Glomerular endothelial cell (primary cell): ENCODE measurements at places on chromosomes 3 and 15.

DNA sequence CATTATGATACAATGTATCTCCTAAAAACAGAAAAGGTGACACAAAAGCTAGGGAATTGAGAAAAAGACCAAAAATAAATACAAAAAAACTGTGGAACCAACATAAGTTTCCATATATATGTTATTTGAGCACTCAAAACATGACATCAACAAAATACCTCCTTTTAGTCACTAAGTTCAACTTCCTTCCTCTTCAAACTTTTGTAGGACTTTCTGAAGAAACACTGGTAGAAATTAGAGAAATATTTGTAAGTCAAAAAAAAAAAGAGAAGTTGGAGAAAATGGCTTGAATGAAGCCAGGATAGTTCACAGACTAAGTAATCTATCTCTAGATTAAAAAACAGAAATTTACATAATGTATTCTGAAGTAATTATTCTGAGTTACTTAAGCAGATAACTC is 208.4 kb upstream of the ALCAM start:
- DNase-seq = no peak

GRCh38 chr3:179093807-179094206 is 22.2 kb upstream of the ZMAT3 start:
- no peak for DNase-seq

GRCh38 chr3:57733790-57734189 is 22.3 kb upstream of the SLMAP start:
- no peak for DNase-seq

GRCh38 chr15:101429191-101429590 is 60.3 kb downstream of the PCSK6 start:
- no peak for DNase-seq

DNA sequence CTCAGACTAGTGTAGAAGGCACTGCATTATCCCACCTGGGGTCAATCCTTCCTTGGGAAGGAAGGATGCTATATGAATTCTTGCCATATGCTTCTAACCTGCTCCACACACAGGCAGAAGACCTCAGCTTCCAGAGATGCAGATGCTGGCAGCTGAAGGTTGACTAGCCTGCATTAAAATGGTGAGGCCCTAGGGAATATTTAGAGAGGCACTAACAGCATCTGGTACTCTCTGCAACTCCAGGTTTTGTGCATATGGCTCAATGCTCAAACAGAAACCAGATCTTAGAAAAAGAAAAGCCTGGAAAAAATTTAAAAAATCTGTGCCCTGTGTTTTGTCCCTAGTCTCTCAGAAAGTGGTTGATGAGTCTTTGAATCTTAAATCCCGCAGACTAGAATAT is 56.0 kb upstream of the MYRIP start:
- no peak for DNase-seq

- no peak for DNase-seq
Observed at GRCh38 chr3:156635973-156636372, 38.4 kb upstream of the TIPARP start.

- no peak for DNase-seq
Observed at GRCh38 chr15:45644437-45644836, 9.6 kb downstream of the SQOR start.

- no peak for DNase-seq
Observed at GRCh38 chr3:191476066-191476772, 15.3 kb downstream of the PYDC2 start.

DNA sequence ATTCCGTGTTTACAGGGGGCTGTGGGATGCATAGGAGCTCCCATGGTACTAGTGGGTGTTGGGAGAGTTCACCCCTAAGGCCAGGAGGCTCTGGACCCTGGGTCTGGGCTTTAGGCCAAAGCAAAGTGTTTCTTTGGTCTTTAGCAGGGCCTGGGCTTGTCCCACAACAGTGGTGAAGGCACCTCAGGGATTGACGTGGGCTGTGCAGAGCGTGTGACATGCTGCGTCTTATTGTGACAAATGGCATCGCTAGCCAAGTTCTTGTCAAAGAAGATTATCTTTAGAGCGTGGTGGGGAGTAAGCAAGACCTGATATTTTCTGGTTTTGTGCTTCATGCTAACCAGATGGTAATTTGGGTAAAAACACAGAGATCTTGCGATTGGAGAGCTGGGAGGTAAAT is 170.1 kb downstream of the APBA2 start:
- DNase-seq = no peak

DNA sequence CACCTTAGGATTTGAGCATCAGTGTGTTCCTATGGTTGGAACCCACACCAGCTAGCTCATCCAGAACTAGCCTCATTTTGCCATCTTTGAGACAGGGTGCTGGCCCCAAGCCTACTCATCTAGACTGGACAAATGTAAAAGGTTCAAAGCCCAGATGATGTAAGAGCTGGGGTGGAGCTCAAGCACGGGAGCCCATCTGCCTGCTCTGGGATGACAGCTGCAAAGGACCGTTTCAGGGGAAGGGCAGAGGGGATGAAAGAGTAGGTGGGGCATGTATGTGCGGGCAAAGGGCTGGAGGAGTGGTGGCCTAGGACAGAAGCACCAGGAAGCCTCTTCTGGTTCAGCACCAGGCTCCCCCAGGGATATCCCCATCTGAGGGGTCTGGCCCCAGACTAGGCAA is 15.8 kb downstream of the CLK3 start:
- no peak for DNase-seq

DNA sequence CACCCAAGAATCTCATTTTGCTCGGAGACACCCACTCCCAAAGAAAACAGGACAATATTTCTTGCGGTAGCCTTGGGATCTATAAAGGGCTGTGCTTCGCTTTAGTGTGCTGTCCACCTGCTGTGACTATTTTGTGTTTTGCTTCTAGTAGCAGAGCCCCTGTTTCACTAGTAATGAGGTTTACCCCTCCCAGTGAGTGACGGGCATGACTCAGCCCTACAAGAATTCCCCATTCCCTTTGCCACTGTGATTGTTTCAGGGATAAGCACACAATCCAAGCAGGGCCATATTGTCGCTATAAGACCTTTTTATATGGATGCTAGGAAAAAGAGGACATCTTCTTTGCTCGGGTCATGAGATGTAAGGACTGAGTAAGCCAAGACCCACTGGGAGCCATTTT is 62.5 kb upstream of the FOXB1 start:
- DNase-seq = no peak

DNA sequence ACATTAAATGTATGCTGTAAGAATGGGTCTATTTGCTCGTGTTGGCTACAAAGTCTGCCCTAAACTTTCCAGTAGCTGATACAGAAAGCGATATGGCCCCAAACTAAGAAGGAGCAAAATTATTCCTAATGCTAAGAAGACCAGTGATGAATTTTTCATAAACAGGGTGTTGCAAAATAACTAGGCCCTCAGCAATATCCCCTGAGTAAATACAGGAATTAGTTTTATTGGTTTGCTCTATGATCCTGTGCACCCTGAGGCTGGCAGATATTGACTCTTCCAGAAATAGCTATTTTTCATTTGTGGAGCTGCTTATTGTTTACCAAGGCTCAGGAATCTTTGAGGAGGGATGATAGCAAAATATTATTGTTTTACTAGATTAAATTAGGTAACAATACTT is 60.9 kb upstream of the CCNL1 start:
- DNase-seq = no peak

DNA sequence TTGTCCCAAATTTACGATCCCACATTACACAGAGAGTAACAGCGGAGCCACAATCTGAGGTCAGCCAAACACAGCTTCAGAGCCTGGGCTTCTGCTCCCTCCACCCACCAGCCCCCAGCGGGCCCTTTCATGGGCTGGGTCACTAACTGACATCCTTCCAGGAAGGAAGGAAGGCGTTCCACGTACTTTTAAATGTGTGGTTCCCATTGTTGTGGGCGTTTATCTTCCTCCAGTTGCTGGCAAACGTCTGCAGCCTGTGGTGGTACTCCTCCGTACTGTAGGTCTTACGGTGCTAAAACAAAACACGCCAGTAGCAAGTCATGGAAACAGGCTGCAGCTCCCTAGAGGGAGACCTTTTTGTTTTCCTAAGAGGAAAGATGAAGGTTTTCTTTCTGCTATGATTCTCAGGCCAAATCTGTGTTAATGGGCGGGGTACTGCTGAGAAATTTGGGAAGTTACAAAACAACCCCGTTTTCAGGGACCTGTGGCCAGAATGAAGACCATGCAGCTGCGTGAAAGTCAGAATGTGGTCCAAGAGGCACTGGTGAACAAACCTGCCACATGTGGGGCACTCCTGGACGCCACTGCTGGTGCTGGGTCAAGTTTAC is 7.6 kb downstream of the CTSH start:
- DNase-seq = no peak

DNA sequence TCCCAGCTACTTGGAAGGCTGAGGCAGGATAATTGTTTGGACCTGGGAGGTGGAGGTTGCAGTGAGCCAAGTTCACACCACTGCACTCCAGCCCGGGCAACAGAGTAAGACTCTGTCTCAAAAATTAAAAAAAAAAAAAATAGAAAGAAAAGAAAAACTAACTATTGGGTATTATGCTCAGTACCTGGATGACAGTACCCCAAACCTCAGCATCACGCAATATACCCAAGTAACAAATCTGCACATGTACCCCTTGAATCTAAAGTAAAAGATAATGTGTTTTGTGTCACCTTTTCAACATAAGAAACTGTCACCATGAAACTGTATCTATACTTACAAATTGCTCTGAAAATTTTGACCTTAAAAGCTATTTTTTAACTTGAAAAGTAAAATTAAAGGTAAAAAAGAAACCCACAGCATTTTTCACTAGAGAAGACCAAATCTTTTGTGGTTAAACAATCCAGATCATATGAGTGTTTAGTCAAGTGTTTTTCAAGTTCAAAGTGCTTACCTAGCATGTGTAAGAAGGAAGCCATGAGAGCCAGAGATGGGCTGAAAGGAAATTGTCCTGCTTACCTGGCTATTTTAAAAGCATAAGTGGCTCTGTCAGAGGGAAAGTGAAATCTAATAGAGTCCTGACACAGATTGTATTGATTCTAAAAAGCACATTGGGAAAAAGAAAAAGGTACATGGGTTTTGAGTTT is 50.5 kb downstream of the MYO1E start:
- DNase-seq = no peak

DNA sequence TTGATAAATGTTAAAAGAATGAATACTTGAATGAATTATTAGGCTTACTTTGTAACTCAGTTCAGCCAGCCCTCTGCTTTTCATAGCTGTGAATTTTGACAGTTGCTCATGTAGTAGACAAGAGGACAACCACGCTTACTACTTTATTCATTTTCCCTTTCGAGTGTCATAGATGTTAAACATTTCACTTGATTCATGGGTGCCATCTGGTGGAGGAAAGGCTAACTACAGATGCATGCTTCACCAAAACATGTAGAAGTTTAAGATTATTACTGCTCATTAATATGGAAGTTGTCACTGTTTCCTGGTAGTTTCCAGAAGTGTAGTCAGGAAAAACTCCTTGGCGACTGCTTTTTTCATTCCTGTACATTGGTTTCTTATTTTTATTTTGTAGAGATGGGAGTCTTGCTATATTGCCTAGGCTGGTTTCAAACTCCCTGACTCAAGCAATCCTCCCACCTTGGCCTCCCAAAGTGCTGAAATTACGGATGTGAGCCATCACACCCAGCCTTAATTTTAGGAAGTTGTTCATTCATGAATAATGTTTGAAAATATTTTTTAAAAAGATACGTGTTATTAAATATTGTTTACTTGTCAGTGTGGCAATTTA is 163.2 kb downstream of the B3GALNT1 start:
- DNase-seq = peak; percentile 72

- no peak for DNase-seq
Observed at GRCh38 chr3:147407114-147407497, 763 bp upstream of the ZIC4 start.

GRCh38 chr3:68436619-68437401 is 495.5 kb downstream of the TAFA4 start:
- DNase-seq = no peak

- DNase-seq = no peak
Observed at GRCh38 chr15:74763416-74763815, 14.8 kb downstream of the CYP1A2 start.

GRCh38 chr3:169289273-169289672 is 374.2 kb downstream of the MECOM start:
- DNase-seq = no peak

DNA sequence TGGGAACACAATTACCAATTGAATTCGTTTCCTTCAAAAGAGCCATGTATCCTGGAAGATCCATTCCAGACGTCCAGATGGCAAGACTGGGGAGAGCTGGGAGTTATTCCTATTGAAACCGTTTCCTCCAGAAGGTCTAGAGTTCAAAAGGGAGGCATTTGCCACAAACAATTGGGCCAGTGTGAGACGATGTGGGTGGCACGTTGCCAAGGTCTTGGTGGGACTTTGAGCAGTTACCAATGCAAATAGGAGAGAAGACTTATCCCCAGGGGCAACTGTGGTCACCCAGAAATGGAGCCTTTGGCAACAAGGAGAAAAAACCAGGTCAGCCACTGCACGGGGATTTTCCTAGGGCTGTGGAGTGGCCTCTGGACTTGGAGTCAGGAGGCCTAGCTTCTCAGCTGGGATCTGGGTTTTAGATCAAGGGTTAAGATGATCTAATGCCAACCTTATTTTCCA is 29.6 kb upstream of the TLE3 start:
- DNase-seq = peak; percentile 75

DNA sequence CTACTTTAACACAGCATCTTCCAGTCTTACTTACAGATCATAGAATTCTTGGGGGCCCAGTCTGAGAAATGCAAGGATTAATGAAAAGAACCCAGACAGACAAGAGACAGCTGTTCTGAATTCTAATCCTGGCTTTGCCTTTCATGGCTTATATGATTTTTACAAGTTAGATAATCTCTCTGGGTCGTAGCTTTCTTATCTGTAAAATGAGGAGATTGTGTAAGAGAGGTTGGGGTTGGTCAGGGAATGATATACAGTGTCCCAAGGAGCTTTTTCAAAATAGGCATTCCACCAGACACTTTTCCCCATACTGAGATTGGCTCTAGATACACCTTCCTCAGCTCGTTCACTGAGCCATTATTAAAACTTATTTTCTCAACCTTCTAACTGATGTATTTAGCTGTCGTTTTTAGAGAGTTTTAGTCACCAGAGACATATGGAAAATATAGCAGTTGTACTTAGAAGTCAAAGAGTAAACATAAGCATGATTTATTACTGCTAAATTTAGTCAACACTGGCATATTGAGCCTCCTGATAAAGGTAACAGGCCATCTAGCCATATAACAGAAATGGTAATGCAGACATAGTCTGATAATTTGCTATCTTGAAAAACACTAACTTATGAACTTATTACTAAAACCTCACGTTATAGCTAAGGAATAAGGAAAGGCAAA is 163.0 kb upstream of the MLF1 start:
- DNase-seq = no peak

GRCh38 chr15:94131875-94132274 is 99.5 kb upstream of the MCTP2 start:
- no peak for DNase-seq

- DNase-seq = no peak
Observed at GRCh38 chr3:121723485-121723884, 26.1 kb downstream of the GOLGB1 start.

GRCh38 chr3:176521531-176522175 is 675.6 kb downstream of the TBL1XR1 start:
- no peak for DNase-seq

DNA sequence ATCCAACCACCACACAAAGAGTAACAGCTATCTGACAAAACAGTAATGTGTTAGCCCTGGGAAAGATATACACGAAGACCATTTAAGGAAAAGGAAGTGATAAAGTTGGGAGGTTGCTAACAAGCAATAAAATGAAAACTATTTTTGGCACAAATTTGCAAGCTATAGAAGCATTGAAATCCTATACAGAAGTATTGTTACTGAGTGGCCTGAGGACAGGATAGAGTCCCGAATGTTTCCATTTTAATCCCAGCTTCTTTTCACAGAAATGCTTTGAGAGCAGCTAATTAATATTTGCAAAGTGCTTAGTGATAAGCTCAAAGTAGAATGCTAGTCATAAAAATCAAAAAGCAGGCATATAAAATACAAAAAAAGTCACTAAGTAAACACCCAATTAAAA is 51.5 kb downstream of the RAD18 start:
- no peak for DNase-seq
